ENCODE measurements at places on chromosomes 1 and 21. TPM values are rescaled to one million over a fixed set of nuclear protein-coding genes. Genes with fewer than 3 reads are reported as not detected.

- DNase-seq, result no peak
Observed at GRCh38 chr21:43269440-43269839, 100.6 kb downstream of the CRYAA start.

- no peak for DNase-seq
Observed at GRCh38 chr1:205980237-205980870, 22.8 kb downstream of the RAB7B start.

- DNase-seq, result no peak
Observed at GRCh38 chr1:34149501-34149900, 15.5 kb downstream of the CSMD2 start.

DNA sequence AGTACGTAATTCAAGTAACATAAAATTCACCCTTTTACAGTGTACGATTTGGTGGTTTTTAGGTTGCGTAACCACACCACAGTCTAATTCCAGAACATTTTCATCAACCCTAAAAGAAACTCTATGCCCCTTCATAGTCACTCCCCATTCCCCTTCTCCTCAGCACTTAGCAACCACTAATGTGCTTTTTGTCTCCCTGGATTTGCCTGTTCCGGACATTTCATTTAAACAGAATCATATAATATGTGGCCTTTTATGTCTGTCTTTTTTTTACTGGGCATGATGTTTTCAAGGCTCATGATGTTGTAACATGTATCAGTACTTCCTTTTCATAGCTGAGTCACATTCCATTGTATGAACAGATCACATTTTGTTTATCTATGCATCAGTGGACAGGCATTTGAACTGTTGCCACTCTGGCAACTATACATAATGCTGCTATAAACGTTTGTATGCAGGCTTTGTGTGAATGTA is 20.8 kb downstream of the OBSCN start:
- DNase-seq, result no peak

DNA sequence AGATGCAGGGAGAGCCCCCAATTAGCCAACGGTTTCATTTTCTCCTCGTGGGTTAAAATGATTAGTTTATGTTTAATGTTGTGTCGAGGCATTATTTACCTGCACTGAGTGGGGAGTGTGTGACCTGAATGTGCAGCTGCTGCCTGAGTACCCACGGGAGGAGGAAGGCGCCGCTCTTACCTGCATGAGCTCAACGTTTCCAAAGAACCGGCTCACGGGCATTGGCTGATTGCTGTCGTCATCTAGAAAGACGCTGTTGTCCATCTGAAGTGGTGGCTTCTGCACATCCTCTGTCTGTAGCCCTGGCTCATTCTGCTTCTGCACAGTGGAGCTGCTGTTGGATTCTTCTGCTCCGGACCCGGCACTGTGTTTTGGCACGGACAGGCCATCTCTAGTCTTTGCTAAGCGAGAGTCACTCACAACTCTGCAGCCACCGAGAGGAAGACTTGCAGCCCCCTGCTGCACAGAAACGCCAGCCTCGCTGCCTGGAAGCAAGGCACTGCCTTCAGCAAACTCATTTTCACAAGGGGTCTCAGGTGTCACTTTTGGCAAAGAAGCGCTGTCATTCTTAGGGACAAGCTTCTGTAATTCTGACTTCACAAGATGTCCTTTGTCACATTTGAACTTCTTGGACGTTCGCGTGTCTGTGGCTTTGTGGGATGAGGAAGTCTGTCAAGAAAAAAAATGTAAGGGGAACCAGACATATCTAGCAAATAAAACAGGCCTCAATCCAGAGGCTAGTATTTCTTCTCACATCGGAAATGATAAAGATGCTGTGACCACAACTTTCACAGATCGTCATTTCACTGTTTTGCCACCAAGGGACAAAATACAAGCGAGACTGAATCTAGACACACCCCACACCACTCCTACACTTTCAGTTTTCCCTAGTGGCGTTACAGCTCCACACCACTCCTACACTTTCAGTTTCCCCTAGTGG is 9.4 kb downstream of the C1orf174 start:
- DNase-seq, result no peak

Gene SPATA21
- total RNA-seq, result not detected

Gene TCHH
- 0.19 TPM for total RNA-seq

DNA sequence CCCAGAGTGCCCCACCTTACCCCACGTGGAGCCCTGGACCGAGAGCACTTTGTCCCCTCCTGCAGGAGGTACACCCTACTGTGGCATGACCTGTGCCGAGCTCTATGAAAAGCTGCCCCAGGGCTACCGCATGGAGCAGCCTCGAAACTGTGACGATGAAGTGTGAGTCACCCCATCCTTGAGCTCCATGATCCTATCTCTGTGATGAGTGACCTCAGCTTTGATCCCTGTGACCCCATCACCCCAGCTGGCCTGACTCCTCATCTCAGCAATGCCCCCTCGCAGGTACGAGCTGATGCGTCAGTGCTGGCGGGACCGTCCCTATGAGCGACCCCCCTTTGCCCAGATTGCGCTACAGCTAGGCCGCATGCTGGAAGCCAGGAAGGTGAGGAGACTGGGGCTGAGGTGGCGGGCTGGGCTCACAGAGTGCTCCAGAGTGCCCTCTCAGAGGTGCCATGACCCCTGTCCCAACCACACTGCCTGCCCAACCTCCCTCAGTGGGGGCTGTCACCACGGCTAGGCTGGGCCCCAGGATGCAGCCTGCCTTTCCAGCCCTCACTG is 16.2 kb upstream of the MPL start:
- no peak for DNase-seq

Gene C1QA
- total RNA-seq, result 313 TPM

DNA sequence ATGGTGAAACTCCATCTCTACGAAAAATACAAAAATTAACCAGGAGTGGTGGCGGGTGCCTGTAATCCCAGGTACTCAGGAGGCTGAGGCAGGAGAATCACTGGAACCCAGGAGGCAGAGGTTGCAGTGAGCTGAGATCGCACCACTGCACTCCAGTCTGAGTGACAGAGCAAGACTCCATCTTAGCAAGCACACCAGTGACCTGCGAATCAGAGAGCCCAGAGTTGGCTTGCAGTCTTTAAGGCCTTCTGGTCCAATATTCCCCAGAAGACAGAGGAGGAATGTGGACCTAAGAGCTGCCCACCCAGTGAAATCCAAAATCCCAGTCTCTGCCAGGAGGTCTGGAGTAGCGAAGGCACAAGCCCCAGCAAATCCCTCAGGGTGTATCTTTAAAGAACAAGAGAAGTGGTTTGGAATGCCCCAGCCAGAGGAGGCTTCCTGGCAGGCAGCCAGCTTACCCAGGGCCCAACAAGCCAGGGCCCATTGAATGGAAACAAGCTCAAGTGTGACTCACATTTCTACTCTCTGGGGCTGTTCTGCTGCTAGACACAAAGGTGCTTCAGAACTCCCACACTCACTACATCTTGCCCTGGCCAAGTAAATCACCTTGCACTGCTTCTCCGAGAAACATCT is 23.9 kb downstream of the GPR161 start:
- DNase-seq, result no peak

GRCh38 chr1:24389231-24389678 is 24.3 kb downstream of the STPG1 start:
- no peak for DNase-seq

DNA sequence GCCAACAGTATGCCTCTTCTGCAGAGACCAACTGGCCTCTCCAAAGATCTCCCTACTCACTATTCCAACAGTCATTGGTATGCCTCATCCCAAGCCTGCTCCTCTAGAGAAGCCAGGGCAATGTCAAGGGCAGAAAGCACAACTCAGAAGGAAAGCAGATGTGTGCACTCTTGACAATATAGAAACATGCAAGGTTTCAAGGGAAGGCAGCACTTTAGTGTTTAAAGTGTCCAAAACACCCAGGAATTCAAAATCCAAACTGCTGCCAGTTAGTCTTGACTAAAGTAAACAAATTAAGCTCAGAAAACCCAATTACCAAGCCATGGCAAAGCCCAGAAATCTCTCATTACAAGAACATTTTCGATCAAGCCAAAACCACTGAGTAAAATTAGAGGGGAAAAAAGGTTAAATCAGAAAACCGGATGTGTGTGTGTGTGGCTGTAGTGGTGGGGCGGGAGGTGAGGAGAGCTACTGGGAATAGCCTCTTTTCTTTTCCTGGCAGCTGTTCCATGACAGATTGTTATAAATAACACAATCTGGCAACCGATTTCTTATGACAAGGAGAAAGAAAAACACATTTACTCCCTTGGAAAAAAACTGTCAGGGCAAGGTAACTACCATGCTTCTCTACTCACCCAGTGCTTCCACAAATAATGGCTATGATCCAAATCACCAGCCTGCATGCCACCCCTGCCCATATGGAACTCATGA is 39.2 kb downstream of the EIF2B3 start:
- DNase-seq, result no peak

DNA sequence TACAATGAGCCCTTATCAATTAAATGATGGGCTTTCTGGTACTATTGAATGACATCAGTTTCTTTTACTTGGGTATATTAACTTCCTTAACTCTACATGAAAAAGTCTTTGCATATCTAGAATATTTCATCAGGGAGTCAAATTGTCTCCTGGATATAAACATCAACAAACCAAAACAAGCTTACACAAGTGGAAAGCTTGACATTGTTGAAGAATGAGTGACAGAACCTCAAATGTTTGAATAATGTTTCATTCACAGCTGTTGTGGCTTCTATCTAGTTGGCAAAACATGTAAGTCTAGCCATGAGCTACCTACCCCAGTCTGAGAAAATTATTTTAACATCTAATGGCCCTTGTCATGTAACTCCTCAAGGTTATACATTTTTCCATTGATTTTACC is 604.8 kb upstream of the ADAMTS5 start:
- no peak for DNase-seq

GRCh38 chr1:58720680-58721079 is 20.8 kb upstream of the MYSM1 start:
- no peak for DNase-seq

GRCh38 chr1:184514447-184514846 is 127.6 kb downstream of the C1orf21 start:
- DNase-seq, result no peak

Gene RNF115
- total RNA-seq, result 12.3 TPM

- DNase-seq, result no peak
Observed at GRCh38 chr21:40254540-40255465, 387.6 kb downstream of the PCP4 start.

- no peak for DNase-seq
Observed at GRCh38 chr1:62962901-62963776, 179.2 kb downstream of the ATG4C start.

GRCh38 chr1:236020359-236021219 is 44.3 kb downstream of the NID1 start:
- no peak for DNase-seq

Gene CCDC28B
- total RNA-seq, result 3.3 TPM

Gene DNM3
- 6.2 TPM for total RNA-seq

Gene OR2T2
- total RNA-seq, result not detected

Gene SLC44A3
- 1.6 TPM for total RNA-seq

DNA sequence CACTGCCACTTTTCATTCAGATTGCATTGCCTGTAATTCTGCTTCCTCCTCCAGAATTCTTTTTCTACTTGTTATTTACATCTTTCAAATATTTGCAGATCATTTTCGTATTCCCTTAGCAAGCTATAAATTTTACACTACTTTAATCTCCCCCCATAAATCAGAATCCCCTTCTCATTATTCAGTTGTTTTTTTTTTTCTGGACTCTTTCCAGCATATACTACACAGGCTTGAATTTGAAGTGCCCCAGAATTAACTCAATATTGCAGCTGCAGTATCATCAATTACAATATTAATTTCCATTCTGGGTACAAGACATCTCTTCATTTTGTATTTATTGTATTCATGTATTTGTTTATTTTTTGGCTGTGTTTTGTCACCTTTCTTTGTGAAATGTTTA is 1494.3 kb downstream of the AMY1C start:
- no peak for DNase-seq

- DNase-seq, result no peak
Observed at GRCh38 chr1:15744122-15744679, 1.9 kb downstream of the TMEM82 start.

GRCh38 chr1:30673395-30673794 is 50.0 kb downstream of the MATN1 start:
- no peak for DNase-seq

GRCh38 chr1:17507915-17508314 is 31.6 kb upstream of the ARHGEF10L start:
- no peak for DNase-seq

Gene FMOD
- 50.6 TPM for total RNA-seq

DNA sequence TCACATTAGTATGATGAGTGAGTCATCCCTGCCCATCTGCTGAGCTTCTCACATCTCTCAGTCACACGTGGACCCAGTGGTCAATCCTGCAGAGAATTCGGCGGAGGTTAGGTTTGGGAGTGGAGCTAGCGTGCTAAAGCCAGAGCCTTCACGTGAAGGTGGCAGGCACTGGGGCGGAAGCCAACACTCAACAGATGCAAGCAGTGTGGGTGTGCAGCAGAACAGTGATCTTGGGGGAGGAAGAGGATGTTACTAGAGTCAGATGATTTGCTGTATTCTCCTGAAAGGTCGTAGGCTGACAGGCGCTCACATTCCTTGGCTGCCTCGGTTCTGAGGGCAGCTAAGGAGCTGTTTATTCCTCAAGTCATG is 6.7 kb downstream of the C1orf115 start:
- DNase-seq, result no peak

Gene CYP4B1
- 194 TPM for total RNA-seq

DNA sequence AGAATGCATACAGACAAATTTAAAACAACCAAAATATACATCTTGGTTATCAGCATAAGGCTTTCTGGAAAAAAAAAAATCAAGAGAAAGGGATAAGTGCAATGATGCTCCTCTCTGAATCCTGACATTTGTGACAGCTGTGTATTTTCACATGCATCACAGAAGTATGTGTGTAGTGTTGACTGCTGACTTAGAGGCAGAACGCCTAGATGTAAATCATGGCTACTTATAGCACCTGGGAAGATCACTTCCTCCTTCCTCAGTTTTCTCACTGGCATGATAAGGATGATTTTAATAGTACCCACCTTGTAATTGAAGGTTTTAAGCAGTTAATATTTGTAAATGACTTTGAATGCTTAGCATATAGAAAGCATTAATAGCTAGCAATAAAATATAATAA is 112.5 kb downstream of the MRPL39 start:
- DNase-seq, result no peak

DNA sequence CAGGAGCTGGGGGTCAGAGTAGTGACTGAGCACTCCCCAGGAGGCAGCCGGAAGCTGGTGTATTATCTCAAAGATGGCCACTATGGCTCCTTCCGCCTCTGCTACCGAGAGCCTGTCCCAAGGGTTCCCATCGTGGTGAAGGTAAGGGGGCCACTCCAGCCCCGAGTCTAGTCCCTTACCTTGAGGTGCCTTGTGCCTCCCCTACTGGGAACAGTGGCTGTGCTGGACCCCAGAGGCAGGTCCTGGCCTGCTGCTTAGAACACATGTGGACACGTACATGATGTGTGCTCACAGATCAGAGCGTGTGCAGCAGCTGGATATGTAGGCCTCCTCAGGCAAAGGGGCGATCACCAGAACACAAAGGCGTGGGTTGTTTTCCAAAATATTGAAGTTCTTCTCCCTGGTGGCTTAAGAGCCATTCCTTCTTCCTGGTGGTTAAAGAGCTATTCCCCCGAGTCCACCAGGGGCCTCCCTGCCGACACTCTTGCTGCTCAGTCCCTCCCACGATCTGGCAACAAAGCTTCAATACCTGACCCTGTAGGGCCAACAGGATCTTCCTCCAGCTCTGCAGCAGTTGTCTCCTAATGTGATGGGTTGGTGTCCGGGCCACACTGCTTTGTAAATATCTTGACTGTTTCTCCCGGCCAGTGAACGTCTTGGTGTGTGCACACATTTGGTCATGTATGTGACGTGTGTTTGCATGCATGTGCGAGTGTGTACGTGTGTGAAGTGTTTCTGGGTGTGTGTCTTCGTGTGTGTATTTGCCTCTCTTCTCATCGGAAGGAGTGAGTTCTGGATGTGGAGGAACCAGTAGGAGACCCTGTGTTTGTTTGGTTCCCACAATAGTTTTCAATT is 68.4 kb upstream of the TINAGL1 start:
- no peak for DNase-seq

Measured in omental fat pad (tissue), 4 donors.